ENCODE measurements at places on chromosomes 3 and 15.

- DNase-seq, result peak; percentile 90
Measured at GRCh38 chr3:35664460-35664919, 25.2 kb downstream of the ARPP21 start.

- no peak for DNase-seq
Measured at GRCh38 chr15:63604281-63604680, 7.1 kb downstream of the FBXL22 start.

DNA sequence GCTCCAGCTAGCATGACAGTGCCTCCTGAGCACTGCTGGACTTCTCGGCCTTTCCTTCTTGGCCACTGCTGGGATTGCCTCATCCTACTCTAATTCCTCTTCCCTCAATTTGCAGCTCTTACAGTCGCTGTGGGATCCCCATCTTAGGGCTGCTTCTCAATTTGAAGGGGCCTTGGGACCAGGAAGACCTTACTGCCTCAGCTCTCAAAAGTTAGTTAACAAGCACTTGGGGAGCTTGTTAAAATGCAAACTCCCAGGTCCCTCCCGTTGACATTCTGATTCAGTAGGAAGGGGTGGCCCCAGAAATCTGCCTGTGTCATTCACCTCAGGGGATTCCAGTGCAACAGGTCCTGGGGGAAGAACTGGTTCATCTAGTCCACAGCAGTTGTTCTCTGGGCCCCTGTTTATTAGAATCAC, 14.8 kb downstream of the BDH1 start:
- no peak for DNase-seq

- DNase-seq, result no peak
Measured at GRCh38 chr15:42138968-42139386, 17.5 kb downstream of the PLA2G4F start.

DNA sequence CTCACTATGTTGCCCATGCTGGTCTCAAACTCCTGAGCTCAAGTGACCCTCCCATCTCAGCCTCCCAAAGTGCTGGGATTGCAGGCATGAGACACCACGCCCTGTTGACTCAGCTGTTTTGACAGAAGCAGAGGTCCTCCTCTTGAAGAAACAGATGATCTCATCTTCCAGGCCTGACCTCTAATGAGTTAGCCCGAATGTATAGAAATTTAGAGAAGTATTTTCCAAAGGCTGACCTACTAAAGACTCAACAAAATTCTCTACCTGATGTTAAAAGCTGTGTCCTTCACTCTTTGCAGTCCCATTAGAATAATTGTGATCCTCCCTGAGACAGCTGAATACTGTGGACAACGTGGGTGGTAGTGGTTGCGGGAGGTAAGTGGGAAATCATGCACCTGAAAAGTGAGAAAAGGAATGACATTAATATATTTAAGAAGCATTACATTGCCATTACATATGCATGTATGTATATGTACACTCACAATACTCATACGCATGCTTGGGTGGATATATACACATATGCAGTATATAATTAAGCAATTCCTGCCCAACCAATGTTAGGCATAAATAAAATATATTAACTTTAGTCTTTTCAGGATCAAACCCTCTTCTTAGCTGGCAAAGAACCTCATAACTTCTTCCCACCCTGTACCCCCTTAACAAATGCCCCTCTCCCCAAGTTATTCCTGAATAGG, 204.6 kb upstream of the NR2F2 start:
- DNase-seq, result peak; percentile 55

DNA sequence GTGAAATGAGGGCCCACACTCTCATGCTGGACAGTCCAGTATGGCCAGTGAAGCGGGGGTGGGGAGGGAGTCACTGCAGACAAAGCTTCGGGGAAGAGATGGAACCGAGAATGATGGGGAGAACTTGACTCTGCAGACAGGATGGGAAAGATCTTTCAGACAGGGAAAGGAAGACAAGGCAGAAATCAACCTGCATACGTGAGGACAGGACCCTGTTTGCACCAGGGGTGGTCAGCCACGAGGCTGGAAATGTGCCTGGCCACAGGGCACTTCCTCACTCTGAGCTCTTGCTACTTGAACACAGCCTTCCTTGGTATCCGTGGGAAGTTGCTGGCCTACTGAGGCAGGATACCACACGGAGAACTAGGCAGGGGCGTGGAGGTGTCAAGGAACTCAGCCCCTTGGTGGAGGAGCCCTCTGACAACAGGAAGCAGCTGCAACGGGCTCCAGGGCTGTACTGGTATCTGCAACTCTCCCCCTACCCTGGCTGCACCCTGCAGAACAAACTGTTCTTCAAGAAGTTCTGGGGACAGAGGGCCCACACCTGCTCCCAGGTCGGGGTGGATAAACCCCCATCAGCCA, 9.3 kb upstream of the SRP14 start:
- DNase-seq, result no peak

GRCh38 chr3:46299608-46300460, 54.1 kb upstream of the CCR2 start:
- DNase-seq, result no peak

DNA sequence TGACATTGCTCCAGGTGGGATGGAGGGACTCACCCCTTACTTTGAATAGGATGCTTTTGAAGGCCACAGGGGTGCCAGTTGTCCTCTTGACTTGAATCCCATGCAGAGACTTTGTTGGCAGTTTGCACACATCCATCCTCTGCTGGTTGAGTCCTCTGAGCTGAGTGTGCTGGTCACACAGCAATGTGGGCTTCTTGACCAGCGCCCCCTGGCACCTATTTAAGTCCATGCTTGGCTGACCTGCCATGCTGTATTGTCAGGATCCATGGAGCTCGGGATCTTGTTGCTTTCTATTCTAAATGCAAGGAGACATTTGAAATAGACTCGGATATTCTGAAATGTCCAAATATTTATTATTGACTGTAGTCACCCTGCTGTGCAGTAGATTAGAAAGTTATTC, 19.8 kb downstream of the RAB7A start:
- no peak for DNase-seq

DNA sequence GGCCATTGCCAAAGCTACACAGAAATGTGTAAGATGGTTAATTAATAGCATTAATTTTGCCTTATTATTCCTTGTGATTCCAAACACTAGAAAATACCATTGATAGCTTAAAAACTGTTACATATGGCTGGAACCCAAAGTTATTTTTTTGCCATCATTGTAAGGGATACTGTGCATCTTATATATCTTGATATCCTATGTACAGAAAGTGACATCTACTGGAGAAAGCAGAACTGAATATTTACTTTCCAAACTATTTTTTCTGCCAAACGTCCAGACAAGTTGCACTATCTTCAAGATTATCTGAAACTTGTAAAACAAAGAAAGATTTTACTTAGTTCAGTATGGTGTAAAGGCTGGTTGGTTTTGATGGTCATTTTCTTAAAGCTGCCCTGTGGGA, 33.3 kb upstream of the MEIS2 start:
- peak; percentile 55 for DNase-seq

GRCh38 chr3:20123131-20123652, 62.8 kb downstream of the SGO1 start:
- no peak for DNase-seq

- peak; percentile 65 for DNase-seq
Measured at GRCh38 chr3:64343689-64344430, 118.6 kb upstream of the PRICKLE2 start.

- DNase-seq, result no peak
Measured at GRCh38 chr3:56096999-56097398, 371.3 kb downstream of the ERC2 start.

DNA sequence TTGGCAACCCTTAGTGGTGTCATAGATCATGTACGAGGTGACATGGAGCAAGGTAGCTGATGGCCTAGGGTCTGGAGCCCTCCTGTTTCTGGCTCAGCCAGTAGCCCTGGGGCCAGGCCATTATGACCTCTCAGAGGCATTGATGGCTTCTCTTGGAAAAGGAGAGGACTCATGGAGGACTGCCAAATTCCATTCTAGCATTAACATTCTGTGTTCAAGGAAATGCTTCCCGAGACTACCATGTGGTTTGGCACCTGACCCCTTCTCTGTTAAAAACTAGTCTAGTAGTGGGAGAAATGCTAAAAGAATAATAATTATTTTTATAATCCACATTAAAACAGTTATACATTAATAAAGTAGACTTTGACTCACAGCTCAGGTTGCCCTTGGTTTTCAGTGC, 40.2 kb upstream of the ADAMTSL3 start:
- peak; percentile 10 for DNase-seq

DNA sequence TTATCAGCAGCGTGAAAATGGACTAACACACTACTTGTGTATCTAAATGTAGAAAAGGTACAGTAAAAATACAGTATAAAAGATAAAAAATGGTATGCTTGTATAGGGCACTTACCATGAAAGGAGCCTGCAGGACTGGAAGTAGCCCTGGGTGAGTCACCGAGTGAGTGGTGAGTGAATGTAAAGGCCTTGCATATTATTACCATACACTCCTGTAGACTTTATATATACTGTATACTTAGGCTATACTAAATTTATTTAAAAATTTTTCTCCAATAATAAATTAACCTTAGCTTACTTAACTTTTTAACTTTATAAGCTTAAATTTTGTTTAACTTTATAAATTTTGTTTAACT, 67.2 kb upstream of the TSPAN3 start:
- no peak for DNase-seq

- peak; percentile 22 for DNase-seq
Measured at GRCh38 chr15:90086868-90087268, 15.4 kb downstream of the IDH2 start.

GRCh38 chr3:172716476-172716875, 5.6 kb upstream of the NCEH1 start:
- no peak for DNase-seq

DNA sequence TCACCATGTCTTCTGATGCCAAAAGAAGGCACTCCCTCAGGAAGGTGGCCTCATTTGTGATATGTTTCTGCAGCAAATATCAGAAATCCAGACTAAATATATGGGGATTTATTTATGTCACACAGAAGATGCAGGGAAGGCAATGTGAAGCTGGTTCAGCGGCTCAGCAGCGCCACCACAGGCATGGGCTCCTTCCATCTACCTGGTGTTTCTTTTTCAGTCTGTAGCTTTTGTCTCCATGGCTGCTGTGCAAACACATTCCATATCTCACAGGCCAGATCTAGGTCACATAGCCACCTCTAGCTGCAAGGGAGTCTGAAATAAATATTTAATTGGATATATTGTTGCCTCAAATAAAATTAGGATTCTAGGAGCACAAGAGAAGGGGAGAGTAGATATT, 502.1 kb upstream of the IL12A start:
- no peak for DNase-seq

- peak; percentile 49 for DNase-seq
Measured at GRCh38 chr3:117692416-117692995, 982.9 kb downstream of the TUSC7 start.

- no peak for DNase-seq
Measured at GRCh38 chr15:70204652-70205051, 106.9 kb upstream of the TLE3 start.

GRCh38 chr3:62049033-62049432, 324.3 kb downstream of the FEZF2 start:
- peak; percentile 49 for DNase-seq

DNA sequence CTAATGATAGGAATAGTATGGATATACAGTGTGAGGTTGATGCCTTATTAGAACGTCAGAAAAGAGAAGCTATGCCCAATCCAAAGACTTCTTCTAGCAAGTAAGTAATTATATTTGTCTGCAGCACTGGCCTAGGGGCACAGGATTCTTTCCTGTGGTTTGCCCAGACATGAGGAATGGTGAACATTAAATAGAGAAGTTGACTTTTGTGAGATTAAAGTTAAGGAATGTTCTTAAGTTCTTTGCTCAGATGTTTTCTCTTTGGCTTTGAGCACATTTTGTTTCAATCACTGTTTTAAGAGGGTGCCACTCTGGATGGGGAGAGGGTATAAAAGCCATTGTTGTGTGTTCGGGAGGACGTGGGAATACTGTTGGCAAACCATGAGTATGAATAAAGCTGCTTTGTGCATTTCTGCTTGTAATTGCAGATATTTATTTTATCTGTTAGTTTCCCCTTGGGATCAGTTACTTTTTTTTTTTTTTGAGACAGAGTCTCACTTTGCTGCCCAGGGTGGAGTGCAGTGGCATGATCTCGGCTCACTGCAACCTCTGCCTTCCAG, 8.3 kb downstream of the KIF23 start:
- peak; percentile 33 for DNase-seq

DNA sequence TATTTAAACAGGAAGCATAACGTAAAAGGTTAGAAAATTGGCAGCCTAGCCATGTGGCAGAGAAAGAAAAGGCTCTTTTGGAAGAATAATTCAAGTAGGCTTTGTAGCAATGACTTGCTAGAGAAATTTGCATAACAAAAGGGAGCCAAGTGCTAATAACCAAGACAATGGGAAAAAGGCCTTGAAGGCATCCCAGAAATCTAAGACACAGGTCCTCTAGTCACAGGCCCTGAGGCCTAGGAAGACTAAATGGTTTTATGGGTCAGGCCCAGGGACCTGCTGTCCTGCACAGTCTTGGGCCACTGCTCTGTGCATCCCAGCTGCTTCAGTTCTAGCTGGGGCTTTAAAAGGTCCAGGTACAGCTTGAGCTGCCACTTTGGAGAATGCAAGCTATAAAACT, 78.5 kb downstream of the FGF7 start:
- DNase-seq, result no peak

DNA sequence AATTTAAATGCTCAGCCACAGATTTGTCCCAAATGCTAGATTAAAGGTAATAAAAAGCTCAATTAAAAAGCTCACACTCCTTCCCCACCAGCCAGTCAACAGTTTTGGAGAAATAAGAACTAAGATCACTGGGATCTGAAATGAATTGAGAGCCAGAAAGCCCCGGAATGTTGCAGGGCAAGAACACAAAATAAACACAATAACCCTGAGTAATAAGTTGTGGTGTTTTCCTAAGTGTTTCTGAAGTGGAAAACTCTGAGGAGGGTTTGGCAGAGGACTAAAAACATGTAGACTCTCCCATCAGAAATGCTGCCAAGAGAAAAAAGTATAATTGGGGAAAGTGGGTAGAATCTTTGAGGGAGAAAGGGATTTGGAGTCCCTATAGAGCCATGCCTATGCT, 127.8 kb downstream of the ABI3BP start:
- peak; percentile 68 for DNase-seq

GRCh38 chr3:186440891-186441290, 78.9 kb upstream of the DGKG start:
- no peak for DNase-seq

GRCh38 chr3:52527039-52527731, 6.5 kb downstream of the NT5DC2 start:
- DNase-seq, result no peak

- no peak for DNase-seq
Measured at GRCh38 chr15:85636351-85636750, 158.4 kb downstream of the KLHL25 start.

DNA sequence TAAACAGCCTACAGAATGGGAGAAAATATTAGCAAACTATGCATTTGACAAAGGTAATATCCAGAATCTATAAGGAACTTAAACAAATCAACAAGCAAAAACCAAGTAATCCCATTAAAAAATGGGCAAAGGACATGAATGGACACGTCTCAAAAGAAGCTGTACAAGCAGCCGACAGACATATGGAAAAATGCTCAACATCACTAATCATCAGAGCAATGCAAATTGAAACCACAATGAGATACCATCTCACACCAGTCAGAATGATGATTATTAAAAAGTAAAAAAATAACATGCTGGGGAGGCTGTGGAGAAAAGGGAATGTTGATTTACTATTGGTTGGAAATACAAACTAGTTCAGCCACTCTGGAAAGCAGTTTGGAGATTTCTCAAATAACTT, 30.7 kb upstream of the PPM1L start:
- DNase-seq, result no peak

All from astrocyte of the spinal cord (primary cell).